ENCODE measurements at places on chromosomes 12 and 14.

GRCh38 chr14:31059152-31059924 lies 33.2 kb upstream of the STRN3 start:
- DNase-seq: peak; percentile 77

DNA sequence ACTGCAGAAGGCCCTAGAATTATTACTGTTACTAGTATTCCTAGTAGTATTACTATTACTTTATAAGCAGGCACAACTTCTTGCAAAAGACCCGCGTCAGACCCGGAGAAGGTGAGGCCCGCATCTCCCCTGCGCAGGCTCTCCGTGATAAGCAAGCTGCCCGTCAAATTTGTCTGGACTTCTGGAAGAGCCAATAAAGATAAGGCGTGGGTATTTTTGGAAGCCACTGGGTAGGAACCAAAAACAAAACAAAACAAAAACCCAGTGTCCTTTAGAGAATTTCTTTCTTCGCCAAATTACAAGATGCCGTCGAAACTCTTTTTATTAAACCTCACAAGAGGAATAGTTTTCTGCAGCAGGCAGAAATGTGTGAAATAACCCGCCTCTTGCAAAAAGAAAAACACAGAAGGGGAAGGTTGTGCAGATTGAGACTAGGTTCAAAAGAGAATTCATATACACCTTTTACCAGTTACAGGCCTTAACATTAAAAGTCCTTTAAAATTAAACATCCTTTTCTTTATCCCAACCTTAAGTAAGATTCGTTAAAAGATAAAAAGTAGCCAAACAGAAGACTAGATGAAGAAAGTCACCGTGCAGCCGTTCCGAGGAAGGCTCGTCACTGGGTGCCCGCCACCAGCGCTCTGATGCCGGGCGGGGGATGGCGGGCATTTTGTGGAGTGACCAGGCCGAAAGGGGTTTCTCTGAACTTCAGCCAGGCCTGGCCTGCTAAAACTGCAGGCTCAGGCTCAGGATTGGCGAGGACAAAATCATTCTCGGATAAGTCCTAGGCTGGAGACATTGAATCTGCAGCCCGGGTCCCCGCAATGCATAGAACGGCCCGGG lies 1.6 kb downstream of the TBX5 start:
- no peak for DNase-seq

DNA sequence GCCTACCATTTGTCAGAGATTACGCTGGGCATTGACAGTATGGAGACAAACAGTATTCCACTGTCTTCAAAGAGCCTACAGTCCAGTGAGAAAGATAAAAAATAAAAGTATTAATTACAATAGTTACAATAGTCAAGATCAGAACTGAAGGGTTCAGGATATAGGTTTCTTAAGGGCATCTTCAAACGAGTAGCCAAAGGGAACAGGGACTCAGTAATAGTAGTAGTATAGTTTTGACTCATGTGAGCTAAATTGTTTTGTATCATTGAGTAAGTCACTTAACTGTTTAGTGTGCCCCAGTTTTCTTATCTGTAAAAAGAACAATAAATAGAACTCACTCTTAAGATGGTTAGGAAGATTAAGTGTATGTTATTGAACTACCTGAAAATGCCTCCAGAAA lies 123.6 kb downstream of the METTL25 start:
- no peak for DNase-seq

- no peak for DNase-seq
These were observed 139.4 kb downstream of the SLC38A4 start for GRCh38 chr12:46686267-46686942.

DNA sequence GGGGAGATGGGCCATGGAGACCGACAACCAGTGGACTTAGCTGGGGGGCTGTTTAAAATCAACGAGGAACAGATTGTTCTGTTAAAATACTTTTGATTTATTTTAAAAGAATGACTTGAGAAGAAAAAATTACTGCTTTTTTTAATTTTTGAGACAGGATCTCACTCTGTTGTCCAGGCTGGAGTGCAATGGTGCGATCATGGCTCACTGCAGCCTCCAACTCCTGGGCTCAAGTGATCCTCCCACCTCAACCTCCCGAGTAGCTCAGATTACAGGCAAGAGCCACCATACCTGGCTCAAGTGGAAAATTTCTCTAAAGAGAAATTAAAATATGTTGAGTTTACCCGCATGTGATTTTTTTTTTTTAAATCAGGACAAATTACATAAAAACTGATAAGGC lies 80.6 kb downstream of the SCARB1 start:
- no peak for DNase-seq

DNA sequence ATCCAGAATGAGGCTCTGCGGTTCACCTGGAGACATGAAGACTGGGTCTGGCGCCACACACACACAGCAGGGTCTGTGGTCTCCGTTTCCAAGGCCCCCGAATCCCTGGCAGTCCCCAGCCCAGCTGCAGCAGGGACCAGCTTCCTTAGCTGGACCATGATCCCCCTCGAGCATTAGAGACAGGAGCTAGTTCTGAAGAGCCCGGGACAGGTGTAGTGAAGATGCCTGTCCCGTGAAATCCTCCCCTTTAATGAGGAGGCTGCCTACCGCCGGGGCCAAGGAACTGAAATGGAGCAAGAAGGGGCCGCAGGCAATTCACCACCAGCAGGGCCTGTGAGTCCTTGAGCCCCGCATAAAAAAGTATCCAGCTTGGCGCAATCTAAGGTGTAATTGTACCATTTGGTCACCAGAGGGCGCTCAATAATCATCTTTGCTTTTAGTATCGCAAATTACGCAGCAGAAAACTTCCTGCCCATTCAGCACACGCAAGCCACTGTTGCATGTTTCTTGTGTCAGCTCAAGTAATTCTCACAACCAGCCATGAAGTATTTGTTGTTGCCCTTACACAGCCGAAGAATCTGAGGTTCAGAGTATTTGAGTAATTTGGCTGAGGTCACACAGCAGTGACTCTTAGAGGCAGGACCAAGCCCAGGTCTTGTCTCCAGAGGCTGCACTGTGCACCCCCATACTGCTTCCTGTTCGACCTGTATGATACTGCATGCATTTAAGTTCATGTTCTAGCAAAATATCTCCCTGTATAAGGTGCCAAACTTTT lies 54.3 kb upstream of the PPP2R5C start:
- DNase-seq: peak; percentile 38

DNA sequence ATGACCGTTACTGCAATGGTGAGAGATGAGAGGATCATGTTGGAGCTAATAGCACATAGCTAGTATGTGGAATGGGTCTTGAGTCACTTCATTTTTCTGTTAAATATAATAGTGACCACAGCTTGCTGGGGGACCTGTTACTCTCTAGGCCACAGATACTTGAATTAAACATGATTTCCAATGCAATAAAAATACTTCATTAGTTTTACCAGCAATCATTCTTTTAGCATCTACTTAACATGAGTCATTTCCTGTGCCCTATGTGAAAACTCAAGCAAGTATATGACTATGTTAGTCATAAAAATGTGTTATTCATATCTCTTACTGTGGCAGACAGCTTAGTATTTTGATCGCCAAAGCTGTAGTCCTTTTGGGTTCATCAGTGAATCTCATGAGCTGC lies 798.8 kb downstream of the SLC16A7 start:
- DNase-seq: peak; percentile 33
